ENCODE measurements at places on chromosomes 4 and X.
A peak's percentile ranks its signal among the peaks of the same experiment; 100 is the strongest.

DNA sequence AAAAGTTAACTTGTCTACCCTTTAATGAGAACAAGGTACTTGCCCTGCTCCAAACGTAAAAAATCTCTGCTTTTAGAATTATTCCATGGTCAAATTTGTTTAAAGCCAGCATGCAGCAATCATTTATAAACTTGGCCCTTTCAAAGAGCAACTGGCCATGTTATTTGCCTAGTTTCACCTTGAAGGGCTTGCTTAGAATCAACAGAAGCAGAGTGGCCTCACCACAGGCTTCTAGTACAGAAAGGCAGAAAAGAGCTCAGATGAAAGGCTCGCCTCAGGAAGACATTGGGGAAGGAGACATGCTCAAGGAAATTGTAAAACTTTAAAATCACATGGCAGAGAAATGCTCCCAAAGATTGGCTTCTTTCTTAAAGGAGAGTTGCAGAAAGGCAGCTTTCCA is 53.8 kb upstream of the USP26 start:
- DNase-seq, result no peak

GRCh38 chrX:20317873-20318272 is 51.2 kb upstream of the RPS6KA3 start:
- DNase-seq, result no peak

DNA sequence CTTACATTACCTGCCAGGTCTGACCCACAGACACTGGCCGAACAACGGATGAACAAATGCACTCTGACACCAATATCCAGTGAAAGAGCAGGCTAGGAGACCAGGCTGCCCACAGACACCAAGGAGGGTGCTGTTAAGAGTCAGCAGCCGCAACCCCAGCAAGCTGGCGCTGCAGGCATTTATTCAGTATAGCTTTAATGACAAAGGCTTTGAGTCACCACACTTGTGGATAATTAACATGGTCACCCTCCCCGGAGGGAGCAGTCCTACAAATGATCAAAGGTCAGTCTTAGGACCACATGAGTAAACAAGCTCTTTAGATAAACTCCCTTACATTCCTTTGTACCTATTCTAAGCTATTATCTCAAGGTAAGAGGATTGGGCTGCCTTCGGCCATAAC is 368.5 kb upstream of the GRID2 start:
- no peak for DNase-seq

DNA sequence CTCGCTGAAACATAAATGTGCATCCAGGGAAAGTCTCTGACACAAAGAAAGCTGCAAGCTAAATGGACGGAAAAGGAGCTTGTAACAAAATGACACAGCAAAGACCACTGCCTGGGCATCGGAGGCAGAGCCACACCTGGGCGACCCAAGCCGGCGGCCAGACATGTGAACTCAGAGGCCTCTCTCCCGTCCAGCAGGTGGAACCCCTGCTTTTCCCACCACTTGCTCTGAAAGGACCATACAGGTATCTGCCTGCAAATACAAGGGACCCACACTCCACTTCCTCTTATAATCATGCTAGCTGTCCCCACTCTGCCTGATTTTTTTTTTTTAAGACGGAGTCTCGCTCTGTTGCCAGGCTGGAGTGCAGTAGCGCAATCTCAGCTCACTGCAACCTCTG is 12.0 kb downstream of the CPLX1 start:
- DNase-seq, result no peak

- DNase-seq, result no peak
Observed at GRCh38 chrX:119482481-119483480, 14.5 kb downstream of the SLC25A5 start.

DNA sequence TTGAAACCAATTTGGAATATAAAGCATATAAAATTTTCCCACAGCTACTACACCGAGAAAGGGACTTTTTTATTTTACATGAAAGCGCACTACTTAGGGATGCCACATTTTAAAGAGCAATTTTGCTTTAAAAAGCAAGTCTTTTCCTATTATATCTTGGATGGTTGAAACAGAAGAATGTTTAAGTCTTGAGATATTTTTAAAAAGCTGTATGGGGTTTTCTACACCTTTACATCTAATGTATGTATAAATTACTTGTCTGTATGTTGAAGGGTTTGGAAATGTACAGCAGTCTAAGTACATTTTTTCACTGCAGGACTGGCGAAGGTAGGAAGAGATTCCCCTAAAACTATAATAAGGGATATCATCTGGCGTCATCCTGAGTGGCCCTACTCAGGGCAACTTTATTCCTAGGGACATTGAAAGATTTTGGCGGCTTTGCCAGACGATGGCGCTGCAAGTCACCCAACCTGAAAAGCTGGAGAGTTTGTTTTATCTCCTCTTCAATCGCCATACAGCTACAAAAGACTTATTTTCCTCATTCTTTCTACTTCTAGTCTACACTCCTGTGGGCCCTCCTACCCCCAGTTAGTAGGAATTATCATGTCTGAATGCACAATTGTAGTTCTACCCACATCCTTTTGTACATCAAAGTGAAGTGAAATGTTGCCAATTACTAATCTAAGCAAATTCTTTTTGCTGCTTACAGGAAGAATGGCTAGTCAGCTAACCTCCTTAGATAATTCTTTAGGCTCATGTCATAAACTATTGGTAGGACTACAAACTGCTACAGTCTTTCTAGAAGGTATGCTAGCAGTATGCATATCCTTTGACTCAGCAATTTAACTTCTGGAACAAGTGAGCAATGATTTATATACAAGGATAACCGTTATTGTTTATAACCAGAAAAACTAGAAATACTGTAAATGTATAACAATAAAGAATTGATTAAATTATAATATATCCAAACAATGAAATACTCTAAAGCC is 782 bp upstream of the NEK1 start:
- DNase-seq, result peak; percentile 84

GRCh38 chr4:94660614-94661013 is 97.1 kb upstream of the BMPR1B start:
- no peak for DNase-seq

DNA sequence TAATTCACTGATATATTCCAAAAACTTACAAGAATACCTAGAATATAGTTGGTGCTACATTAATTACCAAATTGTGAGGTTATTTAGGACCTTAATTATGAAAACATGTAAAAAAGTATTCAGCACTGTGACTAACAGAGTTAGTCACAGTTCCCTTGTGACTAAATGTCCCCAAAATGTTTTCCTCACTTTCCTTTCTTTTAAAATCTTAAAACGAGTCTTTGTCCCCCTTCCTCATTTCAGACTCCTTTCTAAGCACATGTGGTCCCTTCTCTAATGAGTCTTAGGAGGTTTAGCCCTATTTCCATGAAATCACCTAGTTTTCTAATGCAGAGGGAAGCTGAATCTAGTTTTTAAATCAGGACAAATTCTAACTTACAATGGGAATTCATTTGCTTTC is 175.0 kb downstream of the PPP3CA start:
- no peak for DNase-seq

DNA sequence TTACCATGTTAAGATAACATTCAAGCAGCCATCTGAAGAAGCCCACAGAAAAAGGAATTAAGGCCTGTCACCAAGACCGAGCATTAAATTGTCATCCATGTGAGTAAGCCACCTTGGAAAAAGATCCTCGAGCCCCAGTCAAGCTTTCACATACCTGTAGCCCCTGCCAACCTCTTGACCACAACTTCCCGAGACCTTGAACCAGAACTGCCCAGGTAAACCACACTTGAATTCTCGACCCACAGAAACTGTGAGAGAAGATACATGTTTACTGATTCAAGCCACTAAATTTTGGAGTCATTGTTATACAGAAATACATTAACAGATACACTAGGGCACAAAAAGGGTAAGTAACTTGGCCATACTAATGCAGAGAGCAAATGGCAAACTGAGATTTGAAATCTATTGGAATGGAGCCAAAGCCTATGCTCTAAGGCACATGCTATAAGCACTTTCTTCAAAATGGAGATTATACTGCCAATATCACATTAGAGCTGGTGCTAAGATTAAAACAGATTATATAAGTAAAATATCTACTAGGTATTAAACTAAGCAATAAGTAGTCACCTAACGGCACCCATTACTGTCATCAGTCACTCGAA is 49.5 kb downstream of the FAM13A start:
- DNase-seq, result peak; percentile 52

- no peak for DNase-seq
Observed at GRCh38 chr4:169209388-169209883, 61.3 kb downstream of the SH3RF1 start.

- no peak for DNase-seq
Observed at GRCh38 chr4:52864793-52865192, 2.7 kb downstream of the RASL11B start.

- no peak for DNase-seq
Observed at GRCh38 chr4:23039818-23040217, 347.1 kb downstream of the GBA3 start.

DNA sequence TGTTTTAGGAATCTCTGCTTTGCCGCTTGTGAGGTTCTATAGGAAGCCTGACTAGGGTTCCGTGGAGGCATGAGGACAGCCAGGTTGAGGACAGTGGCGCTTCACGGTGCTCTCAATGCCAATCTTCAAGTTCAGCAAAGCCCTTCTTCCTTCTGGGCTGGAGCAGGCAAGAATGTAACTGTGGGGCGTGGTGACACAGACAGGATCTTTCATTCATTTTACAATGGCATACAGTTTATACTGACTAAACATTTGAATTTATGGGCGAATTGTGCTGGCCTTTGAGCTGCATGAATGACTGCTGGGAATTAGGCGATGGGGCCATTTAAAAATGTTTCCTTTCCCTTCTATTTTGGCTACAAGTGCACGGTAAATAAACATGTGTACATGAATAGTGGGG is 2.9 kb upstream of the NHS start:
- no peak for DNase-seq

- peak; percentile 29 for DNase-seq
Observed at GRCh38 chr4:140754918-140755773, 1.0 kb downstream of the TBC1D9 start.

- no peak for DNase-seq
Observed at GRCh38 chr4:63361066-63361465, 1048.2 kb downstream of the TECRL start.

DNA sequence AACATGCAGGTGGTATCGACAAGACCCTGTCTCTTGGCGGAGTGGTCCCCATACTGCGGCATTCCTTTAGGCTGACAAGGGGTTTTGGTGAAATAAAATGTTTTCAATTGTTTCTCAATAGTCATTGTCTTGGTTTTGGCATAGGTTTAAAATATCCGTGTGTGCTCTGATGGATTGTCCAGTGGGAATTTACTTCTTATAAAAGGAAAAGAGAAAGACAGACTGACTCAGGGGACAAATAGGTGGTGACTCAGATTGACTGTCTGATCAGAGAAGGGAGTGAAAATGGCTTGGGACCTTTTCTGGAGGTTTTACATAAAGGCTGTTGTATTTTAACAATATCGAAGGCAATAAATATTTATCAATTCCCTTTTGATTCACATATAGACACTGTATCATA is 129.8 kb downstream of the SORBS2 start:
- no peak for DNase-seq

GRCh38 chr4:182343453-182343852 is 100.3 kb downstream of the TENM3 start:
- no peak for DNase-seq

GRCh38 chr4:25310803-25311166 is 1.8 kb upstream of the ZCCHC4 start:
- no peak for DNase-seq
